Activated CD4-positive, alpha-beta T cell treated with anti-CD3 and anti-CD28 coated beads for 48 hours (primary cell): ENCODE measurements at places on chromosomes 5 and 9.

GRCh38 chr5:5584236-5584745, 161.8 kb downstream of the ICE1 start:
- DNase-seq = no peak

- no peak for DNase-seq
Observed at GRCh38 chr5:36462295-36463021, 143.9 kb upstream of the SLC1A3 start.

GRCh38 chr5:134245101-134245604, 19.3 kb upstream of the PPP2CA start:
- no peak for DNase-seq

DNA sequence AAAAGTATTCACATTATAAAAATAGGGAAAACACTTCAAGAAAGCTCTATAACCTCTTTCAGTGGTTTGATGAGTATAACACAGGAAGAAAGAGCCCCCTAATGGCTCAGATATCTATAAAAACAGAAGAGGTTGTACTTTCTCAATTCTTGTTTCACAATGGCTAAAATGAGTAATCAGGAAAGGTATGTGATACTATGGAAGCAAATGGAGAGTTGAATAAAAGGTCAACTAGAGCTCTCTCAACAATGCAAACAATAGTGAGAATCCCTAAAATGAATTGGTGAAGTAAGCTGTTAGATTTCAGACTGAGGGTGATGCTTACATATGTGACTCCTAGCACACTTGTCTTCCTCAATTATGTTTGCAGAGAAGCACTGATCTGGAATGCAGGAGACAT, 584.6 kb upstream of the CDH18 start:
- no peak for DNase-seq

- DNase-seq = peak; percentile 56
Observed at GRCh38 chr9:124551472-124552272, 44.5 kb upstream of the NR5A1 start.

DNA sequence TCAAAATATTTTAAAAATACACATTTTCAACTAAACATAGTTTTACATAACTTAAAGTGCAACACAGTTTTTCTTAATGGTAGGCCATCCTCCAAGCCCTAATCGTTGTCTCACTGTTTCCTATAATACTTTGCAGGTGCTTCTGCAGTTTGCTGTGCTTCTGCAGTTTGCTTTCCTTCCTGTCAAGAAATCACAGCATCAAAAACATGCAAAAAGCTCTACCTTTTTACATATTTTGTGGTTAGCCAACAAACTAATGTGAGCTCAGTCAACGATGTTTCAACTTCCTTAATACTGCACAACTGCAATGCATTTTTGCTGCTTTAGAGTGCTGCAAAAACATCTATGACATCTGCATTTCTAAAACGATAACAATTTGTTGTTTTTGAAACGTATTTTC, 25.2 kb downstream of the EMB start:
- DNase-seq = no peak

GRCh38 chr5:2687746-2688145, 63.7 kb downstream of the IRX2 start:
- DNase-seq = no peak

DNA sequence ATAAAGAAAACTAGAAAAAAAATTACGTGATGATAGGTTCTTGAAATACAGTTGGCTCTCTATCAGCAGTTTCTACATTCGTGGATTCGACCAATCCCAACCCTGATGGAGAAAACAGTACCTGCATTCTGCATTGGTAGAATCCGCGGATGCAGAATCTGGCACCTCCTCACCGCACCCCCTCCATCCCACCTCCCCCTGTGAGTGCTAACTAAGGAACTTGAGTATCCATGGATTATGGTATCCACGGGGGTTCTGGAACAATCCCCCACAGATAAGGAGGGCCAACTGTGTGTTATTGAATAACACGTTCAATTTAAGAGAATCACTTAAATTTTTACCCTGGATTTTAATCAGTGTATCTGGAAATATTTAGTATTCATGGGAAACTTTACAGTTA, 10.5 kb upstream of the PSIP1 start:
- DNase-seq = no peak

DNA sequence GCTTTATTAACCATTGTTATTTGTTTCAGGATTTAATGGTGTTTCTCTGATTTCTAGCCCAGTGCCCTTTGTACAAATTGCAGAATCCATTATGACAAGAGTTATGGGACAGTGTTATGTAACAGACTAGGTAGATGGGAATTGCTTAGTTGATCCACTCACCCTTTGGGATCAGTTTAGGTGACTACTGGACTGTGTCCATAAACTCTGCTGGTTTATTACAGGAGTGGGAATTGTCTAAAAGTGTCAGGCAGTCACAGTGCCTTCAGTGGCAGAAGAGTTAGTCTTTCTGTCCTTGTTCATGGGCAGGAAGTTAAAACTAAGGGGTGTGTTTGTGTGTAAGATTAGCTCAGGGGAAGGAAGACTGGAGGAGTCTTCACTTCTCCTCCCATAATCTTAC, 29.3 kb downstream of the RCL1 start:
- no peak for DNase-seq

- no peak for DNase-seq
Observed at GRCh38 chr9:99762470-99762869, 59.2 kb upstream of the NR4A3 start.

DNA sequence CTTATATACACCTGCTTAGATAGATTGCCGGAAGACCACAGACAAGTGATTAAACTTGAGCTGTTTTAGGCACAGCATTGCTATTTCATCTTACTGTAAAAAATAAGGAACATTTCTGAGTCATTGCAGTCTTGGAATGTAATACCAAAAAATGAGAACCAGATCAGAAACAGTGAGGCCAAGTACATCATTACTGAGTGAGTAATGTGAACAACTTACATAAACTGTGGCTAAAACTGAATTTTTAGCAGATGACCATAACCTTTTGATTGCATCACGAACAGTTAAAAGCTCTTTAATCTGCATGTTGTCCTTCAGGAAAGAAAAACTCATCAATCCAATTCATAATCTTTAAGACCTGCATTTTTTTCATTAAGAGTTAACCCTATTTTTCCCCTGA, 157.1 kb upstream of the FGF10 start:
- no peak for DNase-seq

- no peak for DNase-seq
Observed at GRCh38 chr9:76537150-76537646, 78.2 kb downstream of the GCNT1 start.

GRCh38 chr5:127599847-127600246, 49.0 kb upstream of the CTXN3 start:
- no peak for DNase-seq

DNA sequence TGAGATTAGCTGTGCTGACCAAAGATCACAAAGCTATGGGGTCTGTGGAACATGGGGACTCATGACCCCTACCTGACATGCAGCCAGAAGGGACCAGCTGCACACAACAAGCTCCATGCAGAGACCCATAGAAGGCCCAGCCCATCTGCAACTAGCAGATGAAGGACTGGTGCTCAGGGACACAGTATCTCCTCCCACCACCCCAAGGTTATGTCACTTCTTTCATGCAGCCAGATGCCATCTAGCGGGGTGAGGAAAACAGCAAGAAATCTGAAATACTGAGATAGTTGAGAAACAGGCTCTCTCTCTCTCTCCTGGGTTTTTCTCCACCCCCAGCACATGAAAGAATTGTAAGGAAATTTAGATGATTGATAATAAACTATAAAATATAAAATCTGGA, 161.3 kb upstream of the DAPK1 start:
- DNase-seq = no peak

DNA sequence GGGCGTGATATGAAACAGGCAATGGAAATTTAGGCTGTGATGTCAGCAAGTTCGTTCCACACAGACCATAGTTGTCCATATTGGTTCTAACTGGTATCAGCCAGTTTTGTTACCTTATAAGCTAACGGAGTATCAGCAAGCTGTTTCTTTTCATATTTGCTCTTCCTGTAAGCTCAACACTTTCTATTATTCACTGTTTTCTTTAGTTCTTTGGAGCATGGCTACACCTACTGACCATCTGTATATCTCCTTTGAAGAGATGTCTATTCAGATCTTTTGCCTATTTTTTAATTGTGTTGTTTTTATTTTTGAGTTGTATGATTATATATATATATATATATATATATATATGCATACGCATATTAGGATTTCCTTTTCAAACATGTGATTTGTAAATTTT, 1057.2 kb upstream of the CDH10 start:
- no peak for DNase-seq

DNA sequence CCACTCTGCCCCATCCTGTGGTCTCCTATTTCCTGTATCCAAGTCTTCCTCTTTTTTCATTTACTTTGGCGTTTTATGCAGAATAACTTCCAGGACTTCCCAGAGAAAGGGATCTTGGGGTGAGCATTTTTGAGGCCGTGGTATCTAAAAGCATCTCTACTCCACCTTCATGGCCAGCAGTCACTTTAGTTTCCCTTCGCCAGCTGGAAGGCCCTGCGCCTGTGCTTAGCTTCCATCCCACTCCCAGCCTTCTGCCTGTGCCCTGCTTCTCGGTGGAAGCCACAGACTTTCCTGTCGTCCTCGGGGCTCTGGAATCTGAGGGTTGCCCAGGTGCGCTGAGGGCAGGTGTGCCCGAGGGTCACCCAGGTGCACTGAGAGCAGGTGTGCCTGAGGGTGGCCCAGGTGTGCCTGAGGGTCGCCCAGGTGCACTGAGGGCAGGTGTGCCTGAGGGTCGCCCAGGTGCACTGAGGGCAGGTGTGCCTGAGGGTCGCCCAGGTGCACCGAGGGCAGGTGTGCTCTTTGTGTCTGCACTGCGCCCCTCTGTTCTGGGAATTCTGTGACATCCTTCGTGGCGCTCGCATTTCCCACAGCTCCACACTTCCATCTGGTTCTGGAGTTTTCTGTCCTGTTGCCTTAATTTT, 32.4 kb upstream of the LRRC14B start:
- DNase-seq = no peak

- DNase-seq = no peak
Observed at GRCh38 chr9:127396253-127396807, 639 bp upstream of the SLC2A8 start.

GRCh38 chr5:93311881-93312280, 269.1 kb downstream of the NR2F1-AS1 start:
- no peak for DNase-seq

- DNase-seq = no peak
Observed at GRCh38 chr9:91908293-91908623, 41.8 kb downstream of the ROR2 start.

DNA sequence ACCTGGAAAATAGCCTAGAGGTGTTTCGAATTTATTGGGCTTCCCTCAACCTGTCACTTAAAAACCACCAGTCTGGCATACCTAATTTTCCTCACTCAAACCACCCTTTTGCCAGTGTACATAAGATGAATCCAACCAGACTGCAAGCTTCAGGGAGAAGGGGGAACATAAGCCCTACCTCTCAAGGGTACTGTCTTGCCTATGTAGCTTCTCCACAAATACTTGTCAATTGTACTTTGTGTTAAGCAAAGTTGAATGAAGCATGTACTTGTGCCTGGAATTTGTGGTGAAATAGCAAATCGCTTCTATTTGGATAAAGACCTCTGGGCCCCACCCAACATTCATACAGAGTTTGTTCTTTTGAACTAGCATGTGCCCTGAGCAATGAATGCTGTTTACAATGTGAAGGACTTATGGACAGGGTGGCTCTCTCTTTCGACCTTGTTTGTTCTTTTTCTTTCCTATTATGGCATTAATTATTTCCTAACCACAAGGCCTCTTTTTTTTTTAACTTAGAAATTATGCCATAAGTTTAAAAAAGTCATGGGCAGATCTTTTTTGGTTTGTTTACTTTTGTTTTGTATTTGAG, 580.2 kb downstream of the EBF1 start:
- no peak for DNase-seq

DNA sequence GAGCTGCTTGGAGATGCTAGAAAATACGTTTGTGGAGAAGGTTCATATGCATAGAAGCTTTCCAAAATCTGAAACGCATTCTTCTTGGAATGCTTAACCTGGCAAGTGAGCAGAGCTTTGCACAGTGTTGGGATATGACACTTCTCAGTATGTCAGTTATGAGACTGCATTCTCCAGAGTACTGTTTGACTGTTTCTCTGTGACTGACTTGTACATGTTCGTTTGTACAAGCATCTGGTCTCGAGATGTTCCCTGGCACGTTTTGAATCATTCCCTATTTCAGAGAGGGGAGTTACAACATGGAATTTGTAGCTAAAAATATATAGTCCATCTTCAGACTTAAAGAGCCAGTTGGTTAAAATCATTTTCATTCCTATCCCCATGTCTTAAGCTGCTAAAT, 272.4 kb downstream of the ARRDC3 start:
- no peak for DNase-seq

DNA sequence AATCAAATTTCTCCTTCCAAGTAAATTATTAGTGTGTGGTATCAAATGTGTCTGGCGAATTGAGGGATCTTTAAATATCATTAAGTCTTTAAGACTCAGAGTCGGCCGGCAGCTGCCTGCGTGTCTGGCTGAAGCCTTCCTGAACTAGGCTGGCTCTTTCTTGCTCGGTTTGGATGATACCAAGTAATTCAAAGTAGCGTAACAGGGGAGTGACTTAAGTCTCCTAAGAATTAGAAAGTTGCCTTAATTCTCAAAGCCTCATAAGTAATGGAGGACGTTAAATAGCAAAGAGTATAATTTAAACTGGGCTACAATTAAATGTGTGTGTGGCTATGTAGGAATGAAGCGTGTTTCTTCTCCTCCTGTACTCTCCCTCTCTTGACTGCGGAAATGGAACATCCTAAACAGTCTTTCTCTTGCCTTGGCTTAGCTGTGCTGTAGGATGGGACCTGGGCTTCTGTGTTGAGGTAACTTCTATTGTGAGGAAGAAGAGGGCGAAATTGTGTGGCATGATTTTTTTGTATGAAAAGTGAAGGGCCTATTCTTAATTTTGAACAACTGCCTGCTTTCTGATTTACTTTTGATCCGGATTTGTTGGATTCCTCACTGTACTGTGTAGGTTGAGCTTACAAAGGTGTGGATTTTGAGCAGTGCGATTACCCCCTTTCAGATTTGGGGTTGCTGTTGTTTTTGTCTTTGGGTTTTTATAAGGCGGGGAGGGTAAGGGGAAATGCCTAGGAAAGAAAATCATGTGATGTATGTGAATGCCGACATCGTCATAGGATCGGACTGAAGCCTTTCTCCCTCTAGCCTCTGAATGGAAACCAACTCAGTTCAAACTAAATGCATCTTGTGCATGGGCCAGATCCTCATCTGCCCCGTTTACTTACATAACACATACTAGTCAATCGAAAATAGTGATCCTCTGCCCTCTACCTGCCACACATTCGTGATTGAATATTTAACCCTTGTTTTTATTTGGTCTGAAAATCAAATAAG, 29.9 kb downstream of the CPEB4 start:
- DNase-seq = peak; percentile 64

DNA sequence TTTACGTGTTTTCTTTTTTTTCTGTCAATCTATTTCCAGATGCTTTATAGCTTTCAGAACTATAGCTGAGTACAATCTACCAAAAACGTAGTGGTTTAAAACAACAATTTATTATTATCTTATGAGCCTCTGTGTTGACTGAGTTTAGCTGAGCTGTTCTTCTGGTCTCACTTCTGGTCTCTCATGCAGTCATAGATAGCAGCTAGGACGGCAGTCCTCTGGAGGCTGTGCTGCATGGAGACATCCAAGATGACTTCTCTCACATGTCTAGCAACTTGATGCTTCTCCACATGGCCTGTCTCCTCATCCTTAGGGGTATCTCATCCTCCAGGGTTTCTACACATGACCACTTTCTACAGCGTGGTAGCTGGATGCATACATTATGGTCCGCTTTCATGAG, 22.0 kb upstream of the RAD23B start:
- no peak for DNase-seq
